ENCODE measurements at places on chromosomes 6 and 20.

- no peak for DNase-seq
Measured at GRCh38 chr6:87706187-87706966, 4.3 kb upstream of the AKIRIN2 start.

- DNase-seq = no peak
Measured at GRCh38 chr6:45880676-45881075, 135.0 kb downstream of the CLIC5 start.

GRCh38 chr20:17129089-17129488 is 97.8 kb upstream of the PCSK2 start:
- no peak for DNase-seq

- no peak for DNase-seq
Measured at GRCh38 chr6:166151798-166152197, 15.9 kb downstream of the TBXT start.

- no peak for DNase-seq
Measured at GRCh38 chr6:92648364-92649086, 770.8 kb downstream of the EPHA7 start.

- DNase-seq = no peak
Measured at GRCh38 chr6:151376440-151376839, 14.9 kb downstream of the ZBTB2 start.

GRCh38 chr6:116450769-116451740 is 10.1 kb upstream of the CALHM6 start:
- peak; percentile 16 for DNase-seq

DNA sequence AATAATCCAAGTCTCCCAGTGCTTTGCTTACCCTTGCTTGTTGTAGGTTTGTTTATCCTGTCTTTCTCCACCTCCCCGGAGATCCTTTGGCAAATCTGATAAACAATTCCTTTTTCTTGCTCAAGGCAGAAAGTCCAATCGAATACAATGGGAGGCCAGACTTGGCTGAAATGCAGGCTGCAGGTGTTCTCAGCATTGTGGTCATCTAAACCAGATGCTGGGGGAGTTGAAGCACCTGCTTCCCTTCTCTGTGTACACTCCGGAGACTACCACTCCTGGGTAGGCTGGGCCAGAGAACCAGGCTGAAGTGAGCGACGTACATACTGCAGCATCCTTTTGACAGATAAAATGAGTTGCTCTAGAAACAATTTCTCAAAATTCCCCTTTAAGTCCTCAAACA is 82.6 kb upstream of the PREP start:
- DNase-seq = no peak

- no peak for DNase-seq
Measured at GRCh38 chr6:168167431-168168315, 88.7 kb upstream of the FRMD1 start.

DNA sequence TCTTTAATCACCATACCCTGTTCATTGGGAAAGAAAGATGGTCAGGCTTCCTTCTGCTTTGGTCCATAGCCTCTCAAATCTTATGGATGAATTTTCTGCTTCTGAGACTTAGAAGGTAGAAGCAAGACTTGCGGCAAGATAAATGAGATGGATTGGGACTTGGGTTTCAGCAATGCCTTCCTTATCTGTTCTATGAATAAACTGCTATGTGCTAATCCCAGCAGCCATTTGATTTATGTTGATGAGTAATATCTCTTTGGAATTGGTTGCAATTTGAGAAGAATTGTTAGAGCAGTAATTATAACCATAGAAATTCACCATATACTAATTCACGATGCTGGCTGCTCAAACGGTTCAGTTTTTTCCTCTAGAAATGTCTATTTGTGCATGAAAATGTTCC is 48.3 kb downstream of the TXLNB start:
- DNase-seq = no peak

DNA sequence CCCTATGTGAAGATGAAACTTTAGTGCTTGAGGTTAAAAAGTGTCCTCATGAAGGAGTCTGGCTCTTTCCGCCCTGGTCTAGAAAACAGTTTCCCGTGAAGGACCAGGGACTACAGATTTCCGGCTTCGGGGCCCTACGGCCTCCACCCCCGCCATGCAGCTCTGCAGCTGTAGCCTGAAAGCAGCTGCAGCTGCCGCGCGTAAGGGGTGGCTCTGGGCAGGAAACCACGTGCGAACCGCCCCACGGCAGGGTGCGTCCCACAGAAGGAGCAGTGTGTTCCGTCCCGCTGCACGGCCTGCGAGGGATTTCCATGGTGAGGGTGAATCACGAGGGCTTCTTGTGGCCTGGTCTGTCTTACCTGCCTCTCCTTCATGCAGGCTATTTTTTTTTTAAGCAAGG is 117.0 kb downstream of the ERMARD start:
- peak; percentile 79 for DNase-seq

GRCh38 chr20:37096415-37097041 is 731 bp upstream of the RBL1 start:
- DNase-seq = peak; percentile 16

GRCh38 chr6:107618672-107619071 is 128.8 kb downstream of the SOBP start:
- peak; percentile 68 for DNase-seq
